ENCODE measurements at places on chromosomes 13 and 19.

DNA sequence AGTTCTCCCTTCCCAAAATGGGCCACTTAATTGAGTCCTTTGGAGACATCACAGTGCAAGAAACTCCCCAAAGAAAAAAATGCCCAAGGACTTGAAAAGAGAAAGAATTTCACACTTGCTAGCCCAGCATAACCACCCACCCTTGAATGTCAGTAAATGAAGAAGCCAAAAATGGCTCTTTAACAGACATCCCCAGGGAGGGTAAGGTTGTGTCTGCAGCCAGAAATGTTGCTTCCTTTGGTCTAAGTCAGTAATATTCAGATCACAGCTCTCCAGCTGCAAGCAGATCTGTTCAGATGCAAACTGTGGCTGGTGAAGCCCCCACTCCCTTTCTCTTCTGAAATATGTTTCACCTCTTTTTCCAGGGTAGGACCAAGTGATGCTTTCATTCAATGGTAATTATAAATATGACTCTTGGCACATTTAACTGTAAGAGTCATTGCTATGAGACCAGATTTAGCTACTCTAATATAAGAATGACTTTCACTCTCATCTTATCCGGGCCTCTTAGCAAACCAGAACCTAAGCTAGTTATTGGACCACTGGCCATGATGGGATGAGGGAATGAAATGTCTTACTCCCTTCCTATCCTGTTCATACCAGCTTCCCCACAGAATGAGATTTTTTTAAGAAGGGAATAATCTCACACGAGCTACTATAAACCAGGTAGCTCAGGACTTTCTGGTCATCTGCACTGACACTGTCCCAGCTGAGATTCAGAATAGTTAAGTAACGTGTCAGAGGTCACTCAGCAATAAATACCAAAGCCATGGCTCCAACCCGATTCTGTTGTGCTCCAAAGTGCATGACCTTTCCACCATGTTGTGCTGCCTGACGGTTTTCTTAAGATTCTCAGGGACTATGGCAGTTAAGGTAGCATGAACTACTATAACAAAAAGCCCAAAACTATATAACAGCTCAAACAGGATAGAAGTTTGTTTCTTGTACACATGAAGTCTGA lies 234.1 kb downstream of the FOXO1 start:
- DNase-seq = no peak

DNA sequence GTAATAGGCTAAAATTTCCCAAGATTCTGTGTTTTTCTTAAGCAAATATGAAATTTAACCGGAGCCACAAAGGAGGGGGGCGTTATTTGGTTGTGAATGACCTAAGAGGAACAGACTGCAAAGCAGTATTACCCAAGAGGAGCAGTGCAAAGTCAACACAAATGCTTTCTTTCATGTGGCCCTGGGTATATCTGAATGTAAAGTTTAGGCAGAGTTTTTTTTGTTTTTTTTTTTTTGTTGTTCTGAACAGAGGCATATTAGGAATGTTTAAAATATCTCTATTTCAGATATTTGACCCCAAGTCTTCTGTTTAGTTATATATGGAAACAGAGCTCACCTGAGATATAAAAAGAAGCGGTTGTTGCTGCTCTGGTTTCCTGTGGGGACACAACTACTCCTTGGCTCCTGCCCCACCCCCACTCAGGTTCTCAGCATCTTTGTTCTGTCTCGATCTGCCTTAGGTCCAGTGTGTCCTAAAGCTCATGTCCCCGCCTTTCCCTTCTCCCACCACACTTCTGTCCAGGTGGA lies 220.7 kb downstream of the RFC3 start:
- DNase-seq = no peak

- DNase-seq = no peak
Observed at GRCh38 chr13:35144166-35144890, 202.3 kb downstream of the NBEA start.

DNA sequence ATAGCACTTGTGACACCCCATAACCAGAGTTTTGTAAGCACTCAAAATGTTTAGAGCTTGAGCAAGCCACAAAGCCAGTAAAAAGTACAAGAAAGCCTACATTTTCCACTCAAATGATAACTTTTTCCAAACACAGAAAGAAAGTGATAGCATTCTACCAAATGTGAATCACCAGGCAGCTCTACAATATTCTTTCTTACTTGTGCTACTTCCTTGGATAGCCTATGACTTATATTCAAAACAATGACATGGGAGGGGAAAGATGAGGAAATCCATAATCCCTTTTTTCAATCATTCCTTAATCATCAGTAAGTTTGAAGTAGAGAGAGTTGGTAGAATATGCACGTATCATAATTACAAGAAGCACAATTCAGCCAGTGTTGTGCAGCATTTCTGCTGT lies 650.8 kb upstream of the PCDH9 start:
- no peak for DNase-seq

GRCh38 chr13:51959773-51960172 lies 51.5 kb downstream of the ATP7B start:
- DNase-seq = no peak

DNA sequence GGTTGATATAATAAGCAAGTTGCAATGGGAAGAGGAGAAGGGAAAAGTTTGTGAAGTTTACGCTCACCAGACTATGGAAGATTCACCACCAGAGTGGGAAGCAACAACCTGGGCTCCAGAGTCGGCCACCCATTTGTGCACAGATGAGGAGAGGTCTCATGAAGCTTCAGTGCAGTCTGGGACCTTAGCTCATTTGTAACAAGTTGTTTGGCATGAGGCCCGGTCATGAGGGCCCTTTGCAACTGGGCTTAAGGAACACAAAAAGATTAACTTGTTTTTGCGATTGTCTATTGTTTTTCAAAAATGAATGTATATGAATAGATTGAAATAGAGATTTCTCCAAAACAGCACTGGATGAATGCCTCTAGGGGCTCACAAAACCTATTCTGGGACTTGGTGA lies 94.2 kb downstream of the ZNF737 start:
- no peak for DNase-seq

DNA sequence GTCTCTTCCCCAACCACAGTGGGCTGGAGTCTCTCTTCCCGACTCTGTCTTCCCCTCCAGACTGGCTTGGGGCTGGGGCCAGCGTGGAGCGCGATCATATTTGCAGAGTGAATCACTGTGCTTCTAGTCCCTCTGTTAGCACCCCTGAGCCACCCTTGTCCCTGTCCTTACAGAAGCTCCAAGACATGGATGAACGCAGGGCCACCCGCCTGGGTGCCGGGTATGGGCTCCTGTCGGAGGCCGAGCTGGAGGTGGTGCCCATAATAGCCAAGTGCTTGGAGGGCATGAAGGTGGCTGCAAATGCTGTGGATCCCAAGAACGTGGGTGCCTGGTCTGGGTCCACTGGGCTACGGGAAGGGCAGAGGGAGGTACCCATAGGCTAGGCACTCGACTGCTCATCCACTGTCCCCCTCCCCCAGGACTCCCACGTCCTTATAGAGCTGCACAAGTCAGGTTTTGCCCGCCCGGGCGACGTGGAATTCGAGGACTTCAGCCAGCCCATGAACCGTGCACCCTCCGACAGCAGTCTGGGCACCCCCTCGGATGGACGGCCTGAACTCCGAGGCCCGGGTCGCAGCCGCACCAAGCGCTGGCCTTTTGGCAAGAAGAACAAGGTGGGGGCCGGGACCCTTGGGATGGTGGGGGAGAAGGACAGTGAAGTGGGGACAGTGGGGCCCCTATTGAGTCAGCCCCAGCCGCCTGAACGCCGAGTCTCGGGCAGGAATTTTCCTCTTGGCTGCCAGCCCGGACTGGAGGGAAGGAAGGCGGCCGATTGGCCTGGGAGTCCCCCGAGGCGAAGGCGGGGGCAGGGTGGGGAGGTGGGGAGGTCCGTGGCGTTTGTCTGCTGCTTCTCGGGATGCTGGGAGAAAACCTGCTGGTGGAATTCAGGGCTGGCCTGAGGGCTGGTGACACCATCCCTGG lies 5.2 kb downstream of the TRIP10 start:
- DNase-seq = no peak

DNA sequence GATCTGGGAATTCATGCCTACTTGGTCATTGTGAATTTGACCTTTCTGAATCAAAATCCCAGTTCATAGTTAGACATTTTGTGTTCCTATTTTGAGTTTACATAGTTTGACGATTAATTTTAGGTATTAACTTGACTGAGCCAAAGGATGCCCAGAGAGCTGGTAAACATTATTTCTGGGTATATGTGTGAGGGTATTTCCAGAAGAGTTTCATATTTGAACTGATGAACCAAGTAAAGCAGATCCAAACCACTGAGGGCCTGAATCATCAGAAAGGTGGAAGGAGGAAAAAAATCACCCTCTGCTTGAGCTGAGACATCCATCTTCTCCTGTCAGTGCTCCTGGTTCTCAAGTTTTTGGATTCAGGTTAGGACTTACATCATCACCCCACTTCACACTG lies 116.6 kb downstream of the CYSLTR2 start:
- no peak for DNase-seq

DNA sequence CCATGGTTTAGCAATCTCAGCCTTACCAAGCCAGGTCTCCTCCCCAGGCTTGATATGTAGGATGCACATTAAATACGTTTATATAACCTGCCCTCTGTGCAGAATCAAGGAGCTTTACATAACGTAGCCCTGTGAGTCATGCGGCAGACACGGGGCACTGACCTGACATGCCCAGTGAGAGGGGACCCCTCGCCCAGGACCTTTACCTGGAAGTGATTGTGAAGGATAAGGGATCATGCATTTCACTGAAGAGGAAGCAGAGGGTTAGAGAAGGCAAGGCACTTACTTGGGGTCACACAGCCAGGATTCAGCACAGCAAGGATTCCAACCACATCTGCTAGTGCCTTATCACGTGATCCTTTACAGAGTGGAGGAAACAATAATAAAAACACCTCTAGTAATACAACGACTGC lies 18.9 kb upstream of the FOSB start:
- no peak for DNase-seq

GRCh38 chr13:32501064-32501463 lies 37.5 kb downstream of the N4BP2L2 start:
- DNase-seq = no peak

GRCh38 chr19:53328967-53329366 lies 4.6 kb upstream of the ZNF845 start:
- no peak for DNase-seq

GRCh38 chr19:56577719-56578602 lies 10.7 kb downstream of the ZNF470 start:
- DNase-seq = no peak

DNA sequence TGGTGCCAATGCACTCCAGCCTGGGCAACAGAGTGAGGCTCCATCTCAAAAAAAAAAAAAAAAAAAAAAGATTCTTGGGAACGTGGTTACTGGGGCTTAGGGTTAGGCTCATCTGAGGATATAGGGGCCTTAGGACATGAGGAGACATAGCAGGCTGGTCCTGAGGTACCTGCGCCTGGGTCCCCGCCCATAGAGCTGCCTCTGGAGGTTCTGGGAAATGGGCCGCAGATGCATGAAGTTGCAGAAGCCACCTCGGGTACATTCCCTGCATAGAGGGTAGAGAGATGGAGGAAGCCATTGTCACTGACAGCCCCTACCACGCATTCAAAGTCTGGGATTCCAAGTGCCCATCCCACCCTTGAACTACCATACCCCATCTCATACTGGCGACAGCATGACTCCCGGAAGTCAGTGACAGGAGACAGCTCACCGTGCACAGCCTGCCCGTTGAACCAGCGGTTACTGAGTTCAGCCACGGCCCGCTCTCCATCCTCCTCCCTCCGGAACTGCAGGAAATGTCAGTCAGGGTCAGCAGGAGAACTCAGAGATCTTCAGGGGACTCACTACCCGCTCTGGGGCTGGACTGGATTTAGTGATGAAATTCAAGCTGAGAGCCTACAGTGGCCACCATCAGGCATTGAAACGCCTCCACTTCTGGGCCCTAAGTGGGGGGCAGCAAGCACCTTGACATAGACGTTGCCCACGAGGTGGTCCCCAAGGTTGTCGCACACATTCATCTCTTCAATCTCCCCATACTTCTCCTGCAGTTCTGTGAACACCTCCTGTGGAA lies 1.4 kb downstream of the U2AF1L4 start:
- DNase-seq = no peak

DNA sequence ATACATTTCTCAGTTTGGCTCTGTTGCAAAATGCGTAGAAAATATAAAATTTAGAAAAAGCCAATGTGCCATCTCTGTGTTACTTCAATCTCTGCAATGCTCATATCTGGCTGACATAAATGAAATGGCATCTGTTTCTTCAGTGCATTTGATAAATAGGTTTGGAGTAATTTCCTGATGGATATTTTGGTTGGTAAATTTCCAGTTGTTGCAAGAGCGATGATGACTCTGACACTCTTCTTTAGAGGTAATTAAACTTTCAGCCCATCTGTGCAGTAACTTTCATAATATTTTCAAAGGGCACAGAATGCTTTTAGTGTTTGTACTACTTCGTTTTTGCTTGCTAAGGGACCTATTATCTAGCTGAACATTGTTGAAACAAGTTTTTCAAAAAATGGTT lies 1286.4 kb downstream of the PCDH9 start:
- DNase-seq = no peak

- no peak for DNase-seq
Observed at GRCh38 chr19:5186293-5187050, 154.1 kb downstream of the PTPRS start.

DNA sequence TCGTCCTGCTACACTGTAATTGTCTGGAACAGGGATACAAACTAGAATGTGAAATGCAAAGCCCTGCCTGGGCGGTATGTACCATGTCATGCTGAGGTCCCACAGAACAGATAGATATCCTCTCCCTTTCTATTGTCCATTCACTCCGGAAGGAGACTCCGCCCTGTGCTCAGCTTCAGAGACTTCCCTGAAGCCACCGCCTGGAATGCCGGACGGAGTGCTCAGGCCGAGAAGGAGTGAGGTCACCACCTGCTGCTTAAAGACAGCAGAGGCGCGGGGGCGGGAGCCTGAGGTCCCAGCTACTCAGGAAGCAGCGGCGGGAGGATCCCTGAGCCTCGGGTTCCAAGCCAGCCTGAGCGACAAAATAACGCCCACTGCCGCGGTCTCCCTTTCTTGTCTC lies 890 bp upstream of the ZNF611 start:
- no peak for DNase-seq

GRCh38 chr13:28622286-28622685 lies 36.6 kb upstream of the POMP start:
- peak; percentile 94 for DNase-seq

DNA sequence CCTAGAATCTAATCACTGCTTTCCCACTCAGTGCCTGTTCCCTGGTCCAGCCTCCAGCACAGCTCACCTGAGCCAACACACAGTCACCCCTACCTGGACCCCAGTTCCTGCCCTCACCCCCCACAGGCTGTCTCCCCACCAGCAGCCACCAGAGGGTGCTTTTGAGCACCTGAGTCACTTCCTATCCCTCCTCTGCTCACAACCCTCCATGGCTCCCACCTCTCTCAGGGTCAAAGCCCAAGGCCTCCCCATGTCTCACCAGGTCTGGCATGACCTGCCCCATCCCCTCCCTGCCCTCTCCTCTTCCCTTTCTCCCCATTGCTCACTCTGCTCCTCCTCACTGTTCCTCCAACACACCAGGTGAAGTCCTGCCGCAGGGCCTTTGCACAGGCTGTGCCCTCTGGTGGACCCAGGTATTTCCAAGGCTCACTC lies 7.1 kb upstream of the DPP9 start:
- DNase-seq = no peak

GRCh38 chr19:3580156-3580934 lies 4.9 kb upstream of the GIPC3 start:
- no peak for DNase-seq

GRCh38 chr13:87368639-87369038 lies 302.5 kb upstream of the SLITRK5 start:
- no peak for DNase-seq

- DNase-seq = no peak
Observed at GRCh38 chr13:44433863-44434765, 60.5 kb downstream of the SERP2 start.

All from AML-193 (cell line).